Activated CD4-positive, alpha-beta T cell treated with anti-CD3 and anti-CD28 coated beads for 36 hours (primary cell): ENCODE measurements at places on chromosomes 4 and X.

DNA sequence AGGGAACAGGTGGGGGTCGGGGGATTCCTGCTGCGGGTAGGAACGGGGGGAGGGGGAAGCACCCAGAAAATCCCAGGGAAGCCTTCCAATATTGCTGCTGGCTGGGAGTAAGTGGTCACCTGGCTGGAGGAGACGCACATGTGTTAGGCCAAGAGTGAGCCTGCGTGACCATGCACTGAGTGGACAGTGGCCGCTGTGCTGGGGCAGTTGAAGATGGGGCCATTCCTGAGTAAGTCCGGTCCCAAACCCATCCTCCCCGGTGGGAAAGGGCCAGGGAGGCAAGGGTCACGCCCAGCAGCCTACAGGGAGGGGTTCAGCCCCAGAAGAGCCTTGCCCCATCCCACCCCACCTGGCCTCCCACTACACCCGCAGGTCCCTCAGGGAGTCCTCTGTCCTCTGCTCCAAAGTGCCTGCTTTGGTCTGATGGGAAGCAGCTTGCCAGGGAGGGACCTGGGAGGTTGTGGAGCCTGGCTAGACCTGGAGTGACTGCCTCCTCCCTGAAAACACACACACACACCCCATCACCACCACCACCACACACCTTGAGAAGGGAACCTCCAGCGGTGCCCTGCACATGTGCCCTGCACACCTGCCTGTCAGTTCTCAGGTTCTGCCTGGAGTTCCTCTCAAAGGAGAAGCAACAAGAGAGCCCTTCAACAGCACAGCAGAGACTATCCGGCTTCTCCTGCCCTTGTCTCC lies 6.1 kb downstream of the L1CAM start:
- no peak for DNase-seq

DNA sequence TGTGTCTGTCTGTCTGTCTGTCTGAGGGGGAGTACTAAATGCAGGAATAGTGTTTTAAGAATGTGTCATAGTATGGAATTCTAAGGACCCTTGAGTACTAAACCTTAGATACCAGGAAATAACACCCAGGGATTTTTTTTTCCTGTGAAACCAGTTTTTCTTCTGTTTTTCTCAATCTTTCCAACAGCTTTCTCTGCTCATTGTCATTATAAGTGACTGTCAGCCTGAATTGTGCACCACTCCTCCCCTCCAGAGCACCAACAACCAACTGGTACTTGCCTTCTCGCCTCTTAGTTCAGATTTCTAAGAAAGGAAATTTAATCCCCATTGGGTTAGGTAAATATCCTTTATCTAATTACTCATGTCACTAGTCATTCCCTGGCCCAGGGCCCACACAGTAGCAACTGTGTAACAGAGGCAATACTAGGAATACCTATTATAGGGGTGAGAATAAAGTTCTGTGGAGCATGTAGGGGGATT lies 320.6 kb downstream of the ADGRL3 start:
- DNase-seq, result no peak

DNA sequence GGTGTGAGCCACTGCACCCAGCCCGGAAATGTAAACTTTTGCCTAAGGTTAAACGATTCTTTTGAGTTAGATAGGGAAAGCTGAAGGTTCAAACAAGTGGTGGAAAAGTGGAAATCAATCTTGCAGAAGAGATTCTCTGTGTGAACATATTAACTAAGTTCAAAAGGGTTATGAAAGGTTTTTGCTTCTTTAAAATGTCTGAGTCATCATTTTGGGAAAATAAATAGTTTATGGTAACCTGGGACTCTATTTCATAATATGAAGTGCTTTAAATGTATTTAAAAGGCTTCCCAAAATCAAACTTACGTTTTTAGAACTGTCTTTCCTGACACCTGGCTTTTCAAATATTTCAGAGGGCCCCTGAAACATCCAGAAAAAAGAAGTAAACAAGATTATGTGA lies 73.6 kb upstream of the MID1IP1 start:
- DNase-seq, result no peak

DNA sequence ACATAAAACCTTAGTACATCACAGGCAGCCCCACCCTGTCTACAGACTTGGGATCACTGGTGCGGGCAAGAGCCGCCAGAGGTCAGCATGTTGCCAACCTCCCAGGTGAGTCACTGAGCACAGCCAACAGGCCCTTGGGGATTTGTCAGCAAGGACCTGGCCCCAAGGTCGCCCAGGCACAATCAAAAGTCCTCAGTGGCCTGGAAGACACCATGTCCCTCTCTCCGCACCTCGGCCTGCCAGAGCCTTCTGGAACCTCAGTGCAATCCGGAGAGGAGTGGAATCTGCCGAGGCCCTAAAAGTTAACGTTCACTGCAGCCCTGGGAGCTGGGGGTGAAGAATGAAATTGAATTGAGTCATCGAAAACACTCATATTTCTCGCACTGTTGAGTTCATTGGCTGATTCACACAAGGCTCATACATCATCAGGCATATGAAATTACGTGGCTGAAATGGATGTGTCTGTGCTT lies 74.3 kb downstream of the WFS1 start:
- peak; percentile 20 for DNase-seq

DNA sequence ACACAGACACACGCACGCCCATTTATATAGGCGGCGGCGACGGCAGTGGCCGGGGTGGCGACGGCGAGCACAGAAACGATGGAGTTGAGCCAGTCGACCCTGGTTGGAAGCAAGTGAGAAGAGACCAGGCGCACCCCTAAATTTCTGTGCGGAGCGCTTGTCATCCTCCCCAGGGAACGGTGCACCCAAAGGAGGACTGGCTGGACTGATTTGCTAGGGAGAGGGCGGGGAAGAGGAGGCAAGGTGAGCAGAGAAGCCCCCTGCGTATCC lies 302 bp downstream of the NHS start:
- peak; percentile 4 for DNase-seq

- DNase-seq, result no peak
Measured at GRCh38 chr4:101211146-101211553, 136.2 kb downstream of the PPP3CA start.

DNA sequence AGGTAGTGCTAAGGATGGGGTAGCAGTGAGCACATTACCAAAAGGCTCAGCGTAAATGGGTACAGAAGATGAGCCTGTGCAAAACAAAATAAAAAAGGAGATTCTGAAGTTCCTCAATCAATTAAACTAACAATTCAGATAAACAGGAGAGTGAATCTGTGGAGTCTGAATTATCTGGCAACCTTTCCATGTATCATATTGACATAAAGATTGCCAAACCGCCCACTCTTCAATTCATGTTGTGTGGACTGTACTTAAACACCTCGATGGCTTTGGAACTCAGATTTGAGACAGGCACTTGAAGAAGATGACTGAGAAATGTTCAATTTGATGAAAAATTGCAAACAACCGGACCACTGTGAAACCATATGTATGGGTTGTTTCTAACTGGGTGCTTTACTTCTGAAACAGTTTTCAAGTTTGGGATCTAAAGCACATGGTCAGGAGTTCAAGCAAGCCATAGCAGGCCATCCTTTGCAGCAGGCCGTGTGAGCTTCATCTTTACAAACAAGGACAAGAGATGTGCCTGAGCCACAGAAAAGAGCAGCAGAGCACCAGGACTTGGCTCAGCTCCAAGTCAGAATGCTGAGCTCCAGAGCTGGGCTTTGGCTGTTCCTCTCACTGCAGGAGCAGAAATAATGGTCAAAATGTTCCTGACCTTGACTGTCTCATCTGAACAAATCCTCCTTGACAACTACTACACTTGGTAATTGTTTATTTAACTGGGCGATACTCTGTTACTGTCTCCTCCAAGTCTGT lies 108.1 kb downstream of the MGST2 start:
- DNase-seq, result no peak

- no peak for DNase-seq
Measured at GRCh38 chr4:41456559-41457101, 81.3 kb upstream of the LIMCH1 start.

DNA sequence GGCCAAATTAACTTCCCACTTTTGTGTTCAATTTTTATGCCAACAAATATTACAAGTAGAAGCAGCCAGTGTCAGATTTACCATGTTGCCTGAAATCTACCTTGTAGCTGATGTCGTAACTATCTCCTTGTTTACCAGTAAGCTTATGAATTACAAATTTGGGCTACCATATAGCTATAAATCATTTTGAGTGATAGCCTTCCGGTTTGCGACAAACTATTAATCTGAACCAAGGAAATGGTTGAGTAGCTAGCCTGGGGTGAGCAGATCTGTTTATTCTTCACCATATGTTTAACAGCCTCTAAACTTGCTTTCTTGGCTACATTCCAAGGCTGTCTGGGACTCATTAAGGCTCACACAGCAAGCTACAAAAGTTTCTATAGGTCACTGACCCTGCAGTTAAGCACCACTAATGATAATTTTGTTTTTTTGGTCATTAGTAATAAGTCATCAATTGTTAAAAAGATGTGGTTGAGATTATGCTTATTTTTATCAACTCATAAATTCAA lies 218.7 kb upstream of the SPOCK3 start:
- no peak for DNase-seq

DNA sequence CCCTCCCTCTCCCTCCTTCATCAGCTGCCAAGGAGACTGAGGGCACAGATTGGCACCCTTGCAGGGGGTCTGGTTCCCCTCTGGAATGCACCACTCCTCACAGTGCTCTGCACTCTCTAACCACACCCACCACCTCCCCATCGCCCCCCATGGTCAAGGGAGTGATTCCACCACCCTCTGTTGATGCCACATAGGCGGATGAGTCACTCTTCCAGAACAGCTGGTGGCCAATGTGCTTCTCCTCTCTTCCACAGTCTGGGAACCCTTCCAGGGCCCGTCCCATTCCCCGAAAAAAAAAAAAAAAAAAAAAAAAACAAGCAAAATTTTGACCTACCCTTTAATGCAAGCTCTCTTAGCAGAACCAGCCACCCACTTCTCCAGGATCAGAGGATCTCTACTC lies 341.3 kb upstream of the KLF3 start:
- DNase-seq, result no peak

- no peak for DNase-seq
Measured at GRCh38 chr4:114577386-114577785, 21.2 kb upstream of the UGT8 start.

- DNase-seq, result no peak
Measured at GRCh38 chrX:72029483-72030411, 102.0 kb downstream of the RTL5 start.

GRCh38 chr4:8439914-8440491 lies 520 bp downstream of the ACOX3 start:
- DNase-seq, result peak; percentile 46

GRCh38 chr4:183765251-183765911 lies 106.3 kb downstream of the TRAPPC11 start:
- DNase-seq, result no peak

- DNase-seq, result peak; percentile 8
Measured at GRCh38 chrX:119990556-119991004, 47.0 kb upstream of the NKAP start.

- DNase-seq, result no peak
Measured at GRCh38 chr4:36133658-36134057, 110.7 kb downstream of the ARAP2 start.

- no peak for DNase-seq
Measured at GRCh38 chr4:9849538-9849920, 68.1 kb downstream of the DRD5 start.

DNA sequence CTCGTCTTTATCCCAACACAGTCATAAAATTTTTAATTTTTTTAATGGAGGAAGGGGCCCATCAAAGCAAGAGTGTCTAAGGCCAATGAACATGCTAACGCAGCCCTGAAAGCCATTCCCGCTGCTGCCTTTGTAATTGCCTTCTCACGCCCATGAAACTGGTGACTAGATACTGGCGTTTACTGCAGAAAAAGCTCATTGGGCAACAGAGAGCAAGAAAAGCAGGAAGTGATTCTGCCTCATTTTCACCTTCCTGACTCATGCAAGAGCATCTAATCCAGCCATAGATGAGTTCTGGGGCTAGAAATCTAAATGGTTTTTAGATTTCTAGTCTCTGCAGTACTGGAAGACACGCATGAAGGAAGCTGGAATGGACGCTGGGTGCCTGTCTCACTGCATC lies 72.5 kb downstream of the ANXA3 start:
- no peak for DNase-seq

GRCh38 chr4:163414275-163414674 lies 59.3 kb downstream of the TKTL2 start:
- no peak for DNase-seq

- no peak for DNase-seq
Measured at GRCh38 chr4:32003548-32003947, 1283.4 kb downstream of the PCDH7 start.

DNA sequence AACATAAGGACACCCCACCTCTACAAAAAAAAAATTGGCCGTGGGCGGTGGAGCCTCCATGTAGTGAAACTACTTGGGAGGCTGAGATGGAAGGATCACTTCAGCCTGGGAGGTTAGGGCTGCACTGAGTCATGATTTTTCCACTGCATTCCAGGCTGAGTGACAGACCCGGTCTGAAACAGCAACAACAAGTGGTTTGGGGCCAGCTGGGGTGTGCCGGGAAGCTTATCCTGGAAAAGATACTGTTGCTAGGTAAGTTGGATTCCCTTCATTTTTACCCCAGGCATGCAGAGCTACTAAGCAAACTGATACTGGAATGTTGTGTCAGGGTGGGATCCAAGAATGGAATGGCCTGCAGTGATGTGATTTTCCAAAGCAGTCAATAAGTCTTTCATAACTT lies 57.0 kb downstream of the XAGE2 start:
- no peak for DNase-seq

DNA sequence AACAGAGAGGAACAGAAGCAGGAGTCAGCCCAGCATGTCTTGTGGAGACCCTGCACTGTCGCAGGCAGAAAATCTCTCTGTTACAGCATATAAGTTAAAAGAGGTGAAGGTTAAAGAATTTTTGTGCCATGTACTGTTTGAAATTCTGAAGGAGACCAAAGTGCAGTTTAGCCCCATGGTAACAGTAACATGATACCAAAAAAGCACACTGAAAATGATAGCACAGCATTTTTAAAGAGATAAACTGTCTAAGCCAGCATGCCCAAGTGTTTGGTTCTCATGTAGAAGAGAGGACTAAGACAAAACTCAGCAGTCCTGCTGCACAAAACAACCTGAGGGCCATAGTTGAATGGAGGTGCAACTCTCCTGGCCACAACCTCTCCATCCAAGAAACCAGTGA lies 41.9 kb upstream of the PARM1 start:
- DNase-seq, result no peak

DNA sequence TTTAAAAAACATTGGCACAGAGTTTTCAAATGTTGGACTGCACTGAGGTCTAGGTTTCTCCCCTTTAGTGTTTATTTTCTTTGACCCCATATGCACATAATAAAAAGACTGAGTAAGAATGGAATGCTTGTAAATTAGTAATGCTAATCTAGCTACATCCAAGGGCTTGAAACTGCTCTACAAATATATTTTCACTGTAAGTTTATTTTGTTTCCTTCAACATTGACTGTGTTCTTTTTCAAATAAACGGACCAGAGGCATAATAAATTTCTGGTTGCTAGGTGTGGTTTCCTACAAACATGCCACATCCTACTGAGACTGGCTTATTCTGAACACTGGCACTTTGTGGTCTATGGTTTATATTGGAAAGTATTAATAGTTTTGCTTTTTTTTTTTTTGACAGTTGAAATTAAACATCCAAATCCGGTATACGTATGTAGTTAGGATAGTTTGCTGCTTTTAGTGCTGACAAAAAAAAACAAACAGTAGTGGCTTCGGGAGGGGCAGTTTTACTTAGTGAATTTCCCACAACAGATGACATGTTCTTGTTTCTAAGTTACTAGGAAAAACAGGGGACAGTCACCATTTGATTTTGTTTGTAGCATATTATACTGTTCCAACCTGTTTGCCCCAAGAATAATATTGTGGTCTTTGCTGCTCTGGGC lies 13.2 kb downstream of the CA5B start:
- no peak for DNase-seq
